ENCODE measurements at places on chromosomes 2 and 18.

GRCh38 chr2:172249986-172250385, 147.3 kb upstream of the DLX2 start:
- DNase-seq: no peak

GRCh38 chr2:167157523-167157922, 269.2 kb downstream of the XIRP2 start:
- no peak for DNase-seq

DNA sequence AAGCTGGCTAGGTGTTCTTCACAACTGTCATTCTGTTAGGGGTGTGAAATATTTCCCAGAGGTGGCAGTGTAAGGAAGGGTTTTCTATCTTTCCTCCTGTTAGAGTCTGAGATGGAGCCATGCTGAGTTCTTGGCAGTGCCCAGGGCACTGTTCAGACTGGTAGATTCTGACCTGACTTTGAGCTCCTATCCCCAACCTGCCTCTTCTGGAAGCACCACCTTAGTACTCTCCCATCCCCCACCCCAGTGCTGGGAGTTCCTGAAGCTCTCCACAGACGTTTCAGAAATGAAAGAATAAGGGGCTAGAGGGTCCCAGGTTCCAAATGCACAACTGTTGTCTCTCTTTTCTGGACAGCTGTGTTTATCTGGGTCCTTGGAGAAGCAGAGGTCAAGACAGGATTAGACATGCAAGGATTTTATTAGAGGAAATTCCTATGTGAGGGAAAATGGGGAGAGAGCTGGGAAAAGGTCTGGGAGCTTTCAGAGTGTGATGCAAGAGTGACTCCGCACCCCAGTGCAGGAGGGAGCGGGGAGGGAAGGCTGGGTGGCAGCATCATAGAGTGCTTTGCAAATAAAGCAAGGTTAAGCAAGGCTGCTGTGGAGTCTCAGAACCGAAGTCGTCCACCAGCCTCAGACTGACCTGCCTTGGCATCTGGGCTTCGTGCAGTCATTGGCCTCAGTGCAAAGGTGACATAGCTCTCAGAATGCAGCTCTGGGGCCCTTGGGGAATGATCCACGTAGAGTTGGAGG, 75.5 kb downstream of the SLC4A3 start:
- no peak for DNase-seq

DNA sequence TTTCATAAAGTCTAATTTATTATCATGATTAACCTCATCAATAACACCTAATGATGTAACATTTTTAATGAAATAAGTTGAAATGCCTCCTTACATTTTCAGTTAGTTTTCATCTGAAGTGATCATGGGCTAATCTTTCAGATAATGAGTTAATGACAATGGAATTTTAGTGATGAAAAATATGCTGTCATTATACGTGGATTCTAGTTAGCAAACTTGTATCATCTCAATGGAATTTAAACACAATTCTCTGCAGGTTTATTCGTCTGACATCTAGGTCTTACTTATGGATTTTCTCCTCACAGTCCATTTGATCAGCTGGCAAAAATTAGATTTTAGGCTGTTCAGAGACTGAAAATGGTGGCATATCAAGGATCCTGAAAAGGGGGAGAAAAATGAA, 885.0 kb downstream of the SLC4A3 start:
- DNase-seq: no peak

DNA sequence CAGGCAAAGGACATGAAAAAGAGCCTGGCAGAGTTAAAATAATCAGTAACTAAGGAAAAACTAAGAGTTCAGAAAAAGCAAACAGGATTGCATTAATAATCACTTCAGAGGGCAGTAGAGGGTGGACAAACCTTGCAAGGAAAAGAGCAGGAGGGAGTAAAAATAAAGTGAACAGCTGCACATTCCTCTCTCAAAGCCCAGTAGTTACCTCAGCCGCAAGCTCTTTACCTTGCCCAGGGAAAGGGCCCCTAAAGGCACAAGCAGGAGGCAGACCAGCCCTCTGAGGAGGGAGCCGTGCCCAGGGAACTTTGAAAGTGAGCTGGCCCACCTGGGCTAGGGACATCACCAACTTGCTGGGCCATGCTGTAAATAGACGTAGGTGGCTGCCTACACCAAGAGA, 196.9 kb downstream of the C1D start:
- no peak for DNase-seq

- DNase-seq: no peak
Measured at GRCh38 chr2:42183775-42184174, 14.6 kb downstream of the EML4 start.

- DNase-seq: no peak
Measured at GRCh38 chr2:54556621-54557121, 100.5 kb downstream of the SPTBN1 start.

DNA sequence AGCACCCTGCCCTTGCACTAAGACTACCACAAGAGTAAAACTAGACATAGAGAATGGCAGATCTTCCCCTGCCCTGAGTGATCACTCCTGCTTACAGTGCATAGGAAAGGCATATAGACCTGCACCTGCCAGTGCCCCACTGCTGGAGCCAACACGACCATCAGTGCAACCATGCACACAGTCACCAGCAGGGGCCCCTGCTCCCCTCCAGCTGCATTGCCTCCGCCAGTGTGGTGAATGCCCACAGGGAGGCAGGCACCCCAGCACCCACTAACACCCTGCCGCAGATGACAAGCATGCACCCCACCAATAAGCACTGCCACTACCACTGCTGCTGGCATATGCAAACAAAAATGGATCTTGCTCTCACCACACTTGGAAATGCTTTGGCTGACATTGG, 478.8 kb downstream of the ADCYAP1 start:
- no peak for DNase-seq

- no peak for DNase-seq
Measured at GRCh38 chr2:174026122-174026845, 61.1 kb upstream of the SP3 start.

DNA sequence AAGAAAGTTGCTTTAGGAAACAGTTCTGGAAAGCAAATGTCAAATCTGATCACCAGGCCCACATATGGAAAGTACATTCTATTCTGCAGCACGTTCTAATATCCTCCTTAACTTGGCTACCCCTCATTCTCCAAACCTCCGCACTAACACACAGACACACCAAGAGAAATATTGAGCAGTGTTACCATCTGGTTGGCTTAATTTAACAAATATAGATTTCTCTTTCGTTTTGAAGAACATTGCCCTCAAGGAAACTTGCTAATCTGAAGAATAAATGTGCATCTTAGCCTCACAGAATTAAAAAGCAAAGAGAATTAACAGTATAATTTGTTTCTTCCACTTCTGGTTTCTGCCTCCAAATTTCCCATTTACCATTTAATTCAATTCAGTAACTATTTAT, 72.8 kb upstream of the TTC39C start:
- no peak for DNase-seq

- DNase-seq: no peak
Measured at GRCh38 chr2:58140508-58141072, 94.0 kb downstream of the VRK2 start.

GRCh38 chr2:75466708-75467311, 93.9 kb downstream of the EVA1A start:
- no peak for DNase-seq

GRCh38 chr18:25409971-25410370, 58.0 kb upstream of the ZNF521 start:
- no peak for DNase-seq

- DNase-seq: no peak
Measured at GRCh38 chr18:35578481-35578880, 3.1 kb upstream of the GALNT1 start.

- DNase-seq: no peak
Measured at GRCh38 chr2:38190542-38191218, 114.7 kb upstream of the CYP1B1 start.

DNA sequence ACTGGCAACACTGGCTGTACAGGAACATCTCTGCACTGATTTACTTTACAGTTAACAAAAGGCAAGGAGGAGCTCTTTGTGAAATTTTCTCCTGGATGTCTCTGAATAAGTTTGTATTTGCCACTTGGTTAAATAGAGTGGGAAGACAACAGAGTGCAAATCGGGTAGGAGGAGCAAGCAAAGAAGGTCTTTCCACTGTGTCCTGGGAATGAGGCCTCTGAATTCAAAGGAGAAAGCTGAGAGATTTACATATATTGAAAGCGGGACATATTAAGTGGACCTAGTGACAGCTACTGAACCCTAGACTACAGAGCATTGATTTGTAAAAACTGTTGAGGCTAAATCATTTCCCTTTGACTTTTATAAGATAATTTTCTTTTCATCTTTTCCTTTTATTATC, 117.4 kb upstream of the CHRNA1 start:
- no peak for DNase-seq

GRCh38 chr18:56038171-56039030, 450.4 kb upstream of the TCF4 start:
- no peak for DNase-seq

DNA sequence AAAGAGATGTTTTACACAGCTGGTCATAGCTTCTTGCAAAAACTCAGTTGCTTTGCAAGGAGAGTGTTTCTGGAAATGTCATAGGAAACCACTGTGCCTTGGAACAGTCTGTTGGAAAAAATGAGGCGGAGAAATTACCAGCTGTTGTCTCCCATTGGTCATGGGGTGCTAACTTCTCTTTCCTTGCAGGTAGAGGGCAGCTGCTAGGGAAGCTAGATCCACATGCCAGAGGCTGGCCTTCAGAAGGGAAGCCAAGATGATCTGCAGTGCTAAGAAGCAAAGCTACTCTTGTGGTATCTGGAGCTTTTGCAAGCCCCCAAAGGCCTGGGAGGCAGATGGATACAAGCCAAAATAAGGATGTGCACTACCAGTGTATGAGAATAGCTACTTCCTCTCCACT, 34.8 kb upstream of the LAMA1 start:
- DNase-seq: no peak

- DNase-seq: no peak
Measured at GRCh38 chr2:168699844-168700417, 102.5 kb upstream of the NOSTRIN start.

GRCh38 chr18:79252904-79253633, 142.7 kb upstream of the NFATC1 start:
- DNase-seq: no peak

- DNase-seq: no peak
Measured at GRCh38 chr2:40367652-40368051, 84.2 kb downstream of the SLC8A1 start.

- DNase-seq: no peak
Measured at GRCh38 chr2:75186821-75187220, 12.5 kb downstream of the TACR1 start.

- DNase-seq: no peak
Measured at GRCh38 chr2:23311186-23311585, 73.8 kb upstream of the KLHL29 start.

DNA sequence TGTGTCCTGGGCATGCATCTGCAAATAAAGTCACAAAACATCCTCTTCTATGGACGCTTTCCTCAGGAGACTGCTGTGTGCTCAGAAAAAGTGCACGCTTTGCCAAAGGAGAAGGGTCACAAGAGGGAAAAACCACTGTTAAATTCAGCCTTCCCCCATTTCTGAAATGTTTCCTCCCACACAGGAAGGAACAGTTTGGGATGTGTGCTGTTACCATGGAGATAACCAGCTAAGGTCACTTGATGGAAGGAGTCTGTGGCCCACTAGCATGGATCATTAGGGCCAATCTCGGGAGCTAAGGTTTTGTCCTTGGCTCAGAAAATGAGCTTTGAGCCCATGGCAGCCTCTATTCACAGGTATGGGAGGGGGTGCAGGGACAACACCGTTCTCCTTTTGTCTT, 5.6 kb downstream of the KCNE4 start:
- no peak for DNase-seq

DNA sequence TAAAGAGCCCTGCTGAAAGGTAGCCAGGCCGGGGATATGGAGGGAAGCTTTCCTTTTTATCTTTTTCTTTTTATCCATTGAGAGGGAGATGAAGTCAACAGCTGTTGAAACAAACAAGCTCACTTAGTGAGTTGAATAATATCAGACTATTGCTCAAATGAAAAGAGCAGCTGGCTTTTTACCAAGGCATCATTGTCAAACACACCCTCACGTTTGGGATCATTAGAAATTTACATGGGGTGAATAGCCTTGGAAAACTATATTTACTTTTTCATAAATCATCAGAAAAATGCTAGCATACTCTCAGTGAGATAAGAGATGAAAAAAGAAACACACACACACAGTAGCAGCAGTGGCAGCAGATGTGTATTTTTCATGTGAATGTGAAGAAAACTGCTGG, 71.5 kb upstream of the HNMT start:
- DNase-seq: no peak

DNA sequence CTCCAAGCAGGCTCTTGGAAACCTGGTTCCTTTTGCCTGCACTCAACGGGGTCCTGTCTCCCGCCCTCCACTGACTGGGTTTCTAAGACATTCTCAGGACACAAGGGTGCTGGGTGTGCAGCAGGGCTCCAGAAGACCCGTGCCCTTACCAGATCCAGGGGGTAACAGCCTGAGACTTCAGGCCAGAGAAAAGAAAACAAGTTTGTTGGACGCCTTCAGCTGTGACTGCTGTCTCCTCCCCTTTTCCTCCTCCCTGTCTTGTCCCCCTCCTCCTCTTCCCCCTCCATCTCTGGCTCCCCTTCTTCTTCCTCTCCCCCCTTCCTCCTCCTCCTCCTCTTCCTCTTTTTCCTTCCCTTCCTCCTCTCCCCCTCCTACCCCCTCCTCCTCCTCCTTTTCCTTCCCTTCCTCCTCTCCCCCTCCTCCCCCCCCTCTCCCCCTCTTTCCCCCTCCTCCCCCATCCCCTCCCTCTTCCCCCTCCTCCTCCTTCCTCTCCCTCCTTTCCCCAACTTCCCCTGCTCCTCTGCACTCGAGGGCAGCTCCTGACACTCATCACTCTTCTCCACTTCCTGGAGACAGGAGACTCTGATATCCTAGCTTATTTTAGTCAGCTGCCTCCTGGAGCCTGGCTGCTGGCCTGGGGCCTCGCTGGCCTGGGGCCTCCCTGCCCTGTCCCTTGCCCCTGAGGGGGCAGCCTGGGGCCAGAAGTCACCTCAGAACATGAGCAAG, 12.4 kb downstream of the ADRA2B start:
- no peak for DNase-seq

- no peak for DNase-seq
Measured at GRCh38 chr2:160752475-160753330, 259.1 kb upstream of the RBMS1 start.

DNA sequence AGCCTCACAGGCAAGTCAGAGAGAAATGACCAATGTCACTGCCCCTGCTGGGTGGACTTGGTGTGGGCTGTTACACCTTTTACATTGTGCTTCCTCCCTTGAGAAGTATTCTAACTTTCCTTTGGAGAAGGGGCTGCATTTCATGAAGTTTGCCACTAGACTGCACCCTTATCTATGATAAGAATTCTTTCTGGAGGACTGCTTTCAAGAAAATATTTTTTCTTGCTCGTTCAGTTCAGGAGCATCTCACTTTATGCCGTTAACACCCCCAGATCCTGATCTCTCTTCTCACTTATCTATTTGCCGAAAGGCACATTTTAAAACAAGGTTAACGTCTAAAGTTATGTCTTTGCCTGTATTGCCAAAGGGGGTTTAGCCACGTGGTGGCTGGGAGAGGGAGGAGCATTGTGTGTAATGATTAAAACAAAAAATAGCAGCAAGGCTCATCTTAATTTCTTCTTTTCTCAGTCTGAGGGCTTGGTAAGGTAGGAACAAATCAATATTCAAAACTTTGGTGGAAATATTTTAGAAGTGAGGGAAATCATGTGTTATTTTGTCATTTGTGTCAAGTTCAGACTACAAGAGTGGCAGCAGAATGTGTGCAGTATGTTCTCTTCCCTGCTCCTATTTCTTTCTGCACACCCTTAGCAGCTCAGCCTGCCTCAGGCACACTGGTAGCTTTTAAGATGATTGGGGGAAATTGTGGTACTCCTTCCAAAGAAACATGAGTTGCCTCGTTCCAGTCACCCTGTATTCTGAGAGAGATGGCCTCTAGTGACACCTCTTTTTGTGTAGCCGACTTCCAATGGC, 1.6 kb upstream of the IGFBP5 start:
- no peak for DNase-seq
